ENCODE measurements at places on chromosomes 12 and 14.
A peak's percentile ranks its signal among the peaks of the same experiment; 100 is the strongest.

GRCh38 chr14:48504921-48505320 is 829.5 kb upstream of the MDGA2 start:
- no peak for DNase-seq

- peak; percentile 56 for DNase-seq
Observed at GRCh38 chr14:35229084-35229791, 62.9 kb upstream of the PSMA6 start.

- no peak for DNase-seq
Observed at GRCh38 chr14:71956920-71957563, 24.8 kb downstream of the RGS6 start.

DNA sequence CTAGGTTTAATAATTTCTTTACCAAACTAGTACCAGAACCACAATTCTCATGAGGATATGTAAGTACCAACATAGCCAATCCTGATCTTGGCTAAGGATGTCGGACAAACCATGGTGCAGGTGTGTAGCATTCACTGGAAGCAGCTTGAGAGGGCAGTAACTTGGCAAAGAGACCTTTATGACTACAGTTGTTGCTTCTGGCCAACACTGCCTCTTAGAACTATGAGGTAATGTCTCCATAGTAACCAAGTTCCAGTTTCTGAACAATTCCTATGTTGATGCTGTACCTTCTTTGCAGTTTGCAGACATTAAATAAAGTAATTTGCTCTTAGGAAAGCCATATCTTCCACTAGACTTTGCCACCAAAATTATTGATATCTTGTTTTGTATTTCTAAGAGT is at the start of gene LMNTD1:
Gene LMNTD1 (minus strand): TSS at position 186 of the 400 bp plus-strand sequence. CDS start 324 bp downstream, outside the sequence.
- peak; percentile 10 for DNase-seq

DNA sequence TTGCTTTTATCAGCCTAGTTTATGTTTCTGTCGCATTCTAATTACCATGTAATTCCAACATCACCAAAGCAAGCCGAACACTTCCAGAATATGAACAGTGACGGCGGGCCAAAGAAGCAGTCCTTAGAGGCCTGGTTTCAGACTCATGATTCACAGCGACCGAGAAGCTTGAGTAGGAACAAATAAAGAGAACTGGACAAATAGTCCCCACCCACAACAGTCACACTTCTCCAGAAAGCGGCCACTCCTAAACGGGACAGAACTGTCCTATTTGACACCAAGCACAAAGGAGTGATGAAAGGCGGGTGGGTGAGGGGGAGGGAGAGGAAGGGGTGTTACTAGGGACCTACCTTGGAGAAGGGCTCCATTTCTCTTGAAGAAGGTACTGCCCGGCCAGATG is 136.4 kb downstream of the FOXN3 start:
- peak; percentile 65 for DNase-seq

- peak; percentile 64 for DNase-seq
Observed at GRCh38 chr12:110314308-110314707, 33.3 kb downstream of the ATP2A2 start.

- peak; percentile 48 for DNase-seq
Observed at GRCh38 chr12:63319386-63319785, 168.4 kb upstream of the AVPR1A start.

GRCh38 chr12:95473884-95474659 is at the start of gene METAP2:
METAP2 (plus strand) TSS chr12:95474152; CDS start chr12:95474180, 28 bp downstream.
- DNase-seq, result peak; percentile 98

DNA sequence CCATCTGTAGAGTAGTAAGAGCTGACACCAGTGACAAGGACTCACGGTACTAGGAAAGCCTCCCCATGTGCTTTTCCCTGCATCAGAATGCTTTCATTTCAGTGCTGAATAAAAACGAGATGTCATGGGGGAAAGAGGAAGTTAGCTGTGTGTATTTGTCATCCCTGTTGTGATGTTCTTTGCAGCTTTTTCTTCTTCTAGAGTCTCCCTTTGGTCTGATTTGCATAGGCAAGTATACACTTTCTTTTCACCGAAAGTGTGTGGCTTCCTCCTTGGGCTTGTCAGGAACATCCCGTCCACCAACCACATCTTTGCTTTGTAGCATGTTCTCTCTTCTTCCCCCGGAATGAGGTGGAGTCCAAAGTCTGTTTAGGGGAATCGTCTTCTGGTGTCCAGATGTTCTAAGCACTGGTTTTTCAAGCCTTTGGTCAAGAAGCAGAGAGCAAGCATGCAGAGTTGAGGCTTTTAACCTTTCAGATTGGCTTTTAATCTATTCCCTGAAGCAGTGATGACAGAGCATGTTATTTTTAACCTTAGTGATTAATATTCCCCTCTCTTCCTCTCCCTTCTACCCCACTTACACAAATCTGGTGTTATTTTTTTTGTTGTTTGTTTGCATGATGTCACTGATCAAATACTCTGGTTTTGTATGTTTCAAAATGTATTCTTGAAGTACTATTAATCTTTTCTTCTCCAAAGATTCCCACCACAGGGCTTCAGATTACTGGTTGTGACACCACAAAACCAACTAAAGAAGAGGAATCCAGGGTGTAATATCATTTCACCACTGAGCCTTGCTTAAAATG is 163.4 kb downstream of the SAMD4A start:
- DNase-seq, result peak; percentile 69

DNA sequence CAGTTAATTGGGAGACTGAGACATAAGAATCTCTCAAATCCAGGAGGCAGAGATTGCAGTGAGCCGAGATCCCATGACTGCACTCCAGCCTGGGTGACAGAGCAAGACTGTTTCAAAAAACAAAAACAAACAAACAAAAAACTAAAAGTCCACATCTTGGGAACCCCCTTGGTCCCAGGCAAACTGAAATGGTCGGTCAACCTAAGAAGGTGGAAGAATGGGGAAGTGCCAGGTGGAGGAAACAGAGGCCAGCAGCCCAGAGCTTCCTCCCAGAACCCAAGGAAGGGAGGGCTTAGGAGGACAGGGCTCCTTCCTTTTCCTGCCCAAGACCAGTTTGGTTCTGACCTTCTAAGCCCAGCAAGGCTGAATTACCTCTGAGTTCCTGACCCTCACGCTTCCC is 121.0 kb upstream of the FUT8 start:
- DNase-seq, result peak; percentile 50

DNA sequence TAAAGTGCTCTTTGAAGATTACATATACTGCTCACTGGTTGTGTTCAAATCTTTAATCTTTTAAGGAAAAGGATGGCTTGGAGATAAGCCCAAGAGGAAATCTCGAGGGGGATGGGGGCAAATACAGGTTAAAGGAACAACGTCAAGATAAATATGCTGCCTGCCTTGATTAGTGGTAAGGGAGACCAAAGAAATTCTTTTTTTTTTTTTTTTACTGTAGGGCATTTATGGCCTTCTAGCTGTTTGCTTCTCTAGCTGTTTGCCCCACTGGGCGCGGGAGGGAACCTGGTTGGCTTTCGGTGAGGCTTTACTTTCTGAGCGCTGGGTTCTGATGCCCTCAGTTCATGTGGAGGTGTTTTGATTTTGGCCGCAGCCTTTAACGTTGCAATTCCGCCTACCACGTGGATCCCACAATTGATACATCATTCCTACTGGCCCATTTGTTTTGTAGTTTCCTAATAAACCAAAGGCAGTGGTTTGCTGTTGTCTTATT is 5.7 kb downstream of the CCND2 start:
- no peak for DNase-seq

DNA sequence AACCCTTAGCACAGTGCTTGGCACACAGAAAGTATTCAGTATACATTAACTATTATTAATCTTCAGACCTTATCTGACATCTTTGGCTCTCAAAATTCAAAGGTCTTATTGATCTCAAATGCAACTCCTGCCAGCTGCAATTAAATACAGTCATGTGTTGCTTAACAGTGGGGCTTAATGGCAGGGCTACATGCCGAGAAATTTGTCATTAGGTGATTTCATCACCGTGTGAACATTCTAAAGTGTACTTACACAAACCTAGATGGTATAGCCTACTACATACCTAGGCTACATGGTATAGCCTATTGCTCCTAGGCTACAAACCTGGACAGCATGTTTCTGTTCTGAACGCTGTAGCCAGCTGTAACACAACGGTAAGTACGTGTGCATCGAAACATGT is 156.3 kb upstream of the TMCC3 start:
- no peak for DNase-seq

GRCh38 chr14:92538412-92538985 is 24.9 kb downstream of the RIN3 start:
- no peak for DNase-seq

DNA sequence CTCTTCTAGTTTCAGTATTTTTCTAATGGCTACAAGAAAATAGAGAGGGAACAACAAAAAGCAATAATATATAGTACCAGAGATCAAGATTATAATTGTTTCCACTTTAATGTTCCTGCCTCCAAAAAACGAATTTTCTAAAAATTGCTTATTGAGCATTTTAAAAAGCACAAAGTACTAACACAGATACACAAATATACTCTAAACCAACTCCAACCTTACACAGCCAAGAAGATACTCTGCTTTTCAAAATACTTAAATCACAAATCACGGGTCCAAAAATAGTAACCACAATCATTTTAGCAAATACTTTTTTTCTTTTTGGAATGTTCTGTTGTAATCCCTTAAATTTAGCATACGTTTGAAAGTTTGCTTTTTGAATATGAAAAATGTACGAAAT is 2.0 kb downstream of the YAF2 start:
- no peak for DNase-seq

DNA sequence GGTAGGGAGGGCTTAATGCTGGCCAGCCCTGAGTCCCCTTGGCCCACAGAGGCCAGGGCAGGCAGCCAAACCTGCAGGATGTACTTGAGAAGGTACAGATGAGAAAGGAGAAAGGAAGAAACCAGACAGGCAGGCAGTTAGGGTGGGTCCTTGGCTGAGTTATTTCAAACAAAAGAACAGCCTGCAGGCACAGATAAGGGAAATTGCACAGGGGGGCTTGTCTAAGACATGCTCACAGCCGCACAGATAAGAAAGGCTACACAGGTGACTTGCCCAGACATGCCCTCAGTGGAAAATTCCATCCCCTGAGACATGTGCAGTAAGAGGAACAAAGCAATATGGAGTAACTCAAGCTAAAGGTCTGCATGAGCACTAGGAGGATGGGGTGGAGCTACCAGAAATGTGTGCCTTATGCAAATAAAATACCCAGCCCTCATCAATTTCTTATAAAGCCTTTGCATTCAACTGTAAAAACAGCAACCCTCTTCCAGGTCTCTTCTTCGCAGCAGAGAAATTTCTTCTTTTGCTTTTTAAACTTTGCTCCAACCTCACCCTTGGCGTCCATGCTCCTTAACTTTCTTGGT is 158.2 kb upstream of the RGS6 start:
- DNase-seq, result no peak

DNA sequence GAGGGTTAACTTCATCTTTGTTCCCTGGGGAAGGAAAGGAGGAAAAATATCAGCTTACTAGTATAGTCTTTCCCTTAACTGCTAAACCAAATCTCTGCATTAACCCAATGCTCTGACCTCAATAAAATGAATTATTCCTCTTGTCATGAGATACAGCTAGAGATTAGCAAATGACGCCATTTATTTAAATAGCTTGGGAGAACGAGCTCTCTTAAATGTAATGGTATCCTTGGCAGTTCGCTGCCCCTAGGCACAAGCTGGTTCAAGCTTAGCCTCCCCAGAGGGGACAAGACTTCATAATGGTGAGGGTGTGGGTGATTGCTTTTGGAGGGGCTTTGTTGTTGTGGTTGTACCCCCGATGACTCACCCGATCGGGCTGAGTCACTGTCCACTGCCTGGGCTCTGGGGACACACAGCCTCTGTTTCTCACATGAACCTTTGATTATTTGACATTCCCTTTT is 19.6 kb downstream of the FNTB start:
- no peak for DNase-seq

DNA sequence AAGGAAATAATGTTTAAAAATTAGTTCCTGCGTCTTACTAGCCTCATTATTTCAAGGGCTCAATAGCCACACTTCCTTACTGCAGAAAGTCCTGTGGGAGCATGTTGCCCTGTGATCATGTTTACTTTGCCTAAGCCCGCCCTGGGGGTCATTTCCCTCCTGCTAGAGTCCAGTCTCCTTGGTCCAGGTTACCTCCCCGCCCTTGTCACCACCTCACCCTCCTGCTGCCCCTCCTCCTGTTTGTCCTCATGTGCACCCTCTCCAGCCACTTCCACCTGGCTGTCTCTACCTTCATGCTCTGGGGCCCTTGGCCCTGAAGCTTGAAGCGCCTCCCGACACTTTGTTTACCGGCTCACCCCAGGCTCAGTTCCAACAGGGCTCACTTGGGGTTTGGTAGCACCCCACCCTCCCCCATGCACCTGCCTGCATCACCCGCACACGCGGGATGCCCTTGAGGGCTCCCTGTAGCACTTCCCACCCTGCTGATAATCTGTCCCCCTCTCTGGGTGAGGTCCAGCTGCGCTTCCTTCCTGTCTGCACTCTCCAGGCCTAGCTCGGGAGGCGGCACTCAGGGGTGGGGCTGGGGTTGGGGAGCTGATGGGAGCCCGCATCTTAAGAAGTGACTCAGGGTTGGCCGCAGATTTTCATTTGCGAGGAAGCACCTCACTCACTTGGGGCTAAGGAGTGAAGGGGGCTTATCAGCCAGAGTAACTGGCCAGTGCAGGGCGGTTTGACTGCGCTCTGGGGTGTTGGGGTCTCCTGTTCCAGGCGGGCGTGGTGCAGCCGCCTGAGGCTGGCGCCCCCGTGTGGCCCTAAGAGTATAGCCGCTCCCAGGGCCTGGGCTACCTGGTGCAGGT is 40.1 kb downstream of the SMIM41 start:
- peak; percentile 42 for DNase-seq

DNA sequence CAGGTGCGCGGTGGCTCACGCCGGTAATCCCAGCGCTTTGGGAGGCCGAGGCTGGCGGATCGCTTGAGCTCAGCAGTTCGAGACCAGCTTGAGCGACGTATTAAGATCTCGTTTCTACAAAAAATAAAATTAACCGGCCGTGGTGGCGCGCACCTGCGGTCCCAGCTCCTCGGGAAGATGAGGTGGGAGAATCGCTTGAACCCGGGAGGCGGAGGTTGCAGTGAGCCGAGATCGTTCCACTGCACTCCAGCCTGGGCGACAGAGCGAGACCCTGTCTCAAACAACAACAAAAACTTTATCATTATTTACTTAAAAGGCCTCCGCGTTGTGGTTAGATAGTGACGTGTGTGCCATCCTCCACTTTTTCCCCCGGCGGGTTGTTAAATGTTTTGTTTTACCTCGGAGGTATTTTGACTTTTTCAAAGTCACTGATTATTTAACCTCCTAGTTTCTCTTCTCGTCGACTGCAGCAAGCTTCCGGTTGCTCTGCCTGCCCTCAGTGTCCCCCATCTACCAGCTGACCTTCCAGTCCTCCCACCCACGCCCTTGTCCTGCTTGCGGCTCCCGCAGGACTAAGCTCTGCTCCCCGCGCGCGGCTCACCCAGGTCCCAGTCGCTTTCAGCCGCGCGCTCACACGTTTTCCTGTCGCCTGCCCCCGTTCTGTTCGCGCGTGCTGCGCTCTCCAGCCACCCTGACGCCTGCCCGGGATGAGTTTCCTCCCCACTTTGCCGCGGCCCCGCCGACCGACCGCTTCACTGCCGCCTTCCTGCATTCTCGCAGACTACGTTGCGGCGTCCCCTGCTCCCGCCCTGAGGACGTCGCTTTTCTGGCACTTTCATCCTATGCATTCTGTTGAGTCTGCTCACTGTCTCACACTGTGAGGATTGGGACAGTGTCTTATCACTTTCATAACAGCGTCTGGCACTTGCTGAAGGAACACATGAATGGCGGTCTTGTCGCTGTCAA is 1.2 kb upstream of the SCAF11 start:
- peak; percentile 96 for DNase-seq

All from suppressor macrophage (primary cell).